Stimulated activated CD8-positive, alpha-beta memory T cell treated with anti-CD3 and anti-CD28 coated beads, Interleukin-15, amount 100 ng/mL, for 48 hours (primary cell): ENCODE measurements at places on chromosomes 2 and 18.

- no peak for DNase-seq
These were observed 62.8 kb upstream of the RBM44 start for GRCh38 chr2:237735798-237736197.

DNA sequence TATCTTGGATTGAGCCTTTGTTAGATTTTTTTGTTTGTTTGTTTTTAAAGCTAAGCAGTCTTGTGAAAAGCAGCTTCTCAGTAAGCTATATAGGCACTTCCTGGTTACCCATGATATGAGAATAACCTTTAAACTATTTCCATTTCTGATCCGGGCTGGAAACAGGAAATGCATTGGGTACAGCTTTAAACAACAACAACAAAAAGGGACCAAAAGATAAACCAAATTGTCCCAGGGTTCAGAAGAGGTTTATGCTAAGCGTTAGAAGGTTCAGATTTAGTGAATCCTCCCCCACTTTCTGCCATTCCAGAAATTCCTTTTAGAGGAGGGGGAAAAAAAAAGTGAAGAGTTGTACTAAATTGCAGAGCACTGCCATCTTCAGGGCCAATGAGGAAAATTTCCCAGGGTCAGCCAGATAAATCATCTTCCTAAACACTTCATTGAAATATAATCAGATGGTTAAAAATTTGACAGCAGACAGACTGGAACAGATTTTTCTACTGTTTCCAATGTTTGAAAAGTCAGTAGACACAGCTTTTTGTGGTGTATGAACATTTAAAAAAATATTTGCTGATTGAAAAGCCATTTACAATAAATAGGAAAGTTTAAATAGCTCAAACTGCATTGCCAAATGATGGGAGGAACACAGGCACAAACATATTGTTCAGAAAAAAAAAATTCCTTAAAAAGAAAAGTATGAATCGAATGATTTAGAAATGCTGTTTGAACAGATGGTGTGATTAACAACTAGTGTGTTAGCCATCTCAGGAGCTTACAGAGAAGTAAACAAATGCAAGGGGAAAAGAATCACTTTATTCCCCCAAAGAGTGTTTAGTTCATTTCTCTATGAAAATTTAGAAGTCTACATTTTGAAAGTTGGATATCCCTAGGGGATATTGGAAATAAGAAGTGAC, 189.9 kb upstream of the TANK start:
- no peak for DNase-seq

DNA sequence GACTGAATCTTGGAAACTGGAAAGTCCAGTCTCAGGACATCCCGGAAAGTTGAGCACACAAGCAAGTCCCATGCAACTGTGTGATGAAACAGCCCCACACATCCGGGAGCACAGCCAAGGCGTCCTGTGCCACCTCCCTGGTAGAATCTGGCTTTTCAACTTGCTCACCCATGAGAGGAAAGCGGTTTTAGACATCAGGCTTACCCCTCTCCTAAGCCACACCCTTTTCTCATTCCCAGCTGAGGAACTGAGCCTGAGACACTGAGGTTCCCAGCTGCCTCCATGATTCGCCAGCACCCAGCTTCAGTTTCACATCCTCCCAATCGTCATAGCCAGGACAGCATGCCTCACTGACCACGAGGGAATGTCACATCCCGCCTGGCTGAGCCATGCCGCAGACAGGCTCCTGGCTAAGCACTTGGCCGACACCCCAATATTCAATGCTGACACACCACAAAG, 60.3 kb downstream of the STEAP3 start:
- DNase-seq, result no peak

DNA sequence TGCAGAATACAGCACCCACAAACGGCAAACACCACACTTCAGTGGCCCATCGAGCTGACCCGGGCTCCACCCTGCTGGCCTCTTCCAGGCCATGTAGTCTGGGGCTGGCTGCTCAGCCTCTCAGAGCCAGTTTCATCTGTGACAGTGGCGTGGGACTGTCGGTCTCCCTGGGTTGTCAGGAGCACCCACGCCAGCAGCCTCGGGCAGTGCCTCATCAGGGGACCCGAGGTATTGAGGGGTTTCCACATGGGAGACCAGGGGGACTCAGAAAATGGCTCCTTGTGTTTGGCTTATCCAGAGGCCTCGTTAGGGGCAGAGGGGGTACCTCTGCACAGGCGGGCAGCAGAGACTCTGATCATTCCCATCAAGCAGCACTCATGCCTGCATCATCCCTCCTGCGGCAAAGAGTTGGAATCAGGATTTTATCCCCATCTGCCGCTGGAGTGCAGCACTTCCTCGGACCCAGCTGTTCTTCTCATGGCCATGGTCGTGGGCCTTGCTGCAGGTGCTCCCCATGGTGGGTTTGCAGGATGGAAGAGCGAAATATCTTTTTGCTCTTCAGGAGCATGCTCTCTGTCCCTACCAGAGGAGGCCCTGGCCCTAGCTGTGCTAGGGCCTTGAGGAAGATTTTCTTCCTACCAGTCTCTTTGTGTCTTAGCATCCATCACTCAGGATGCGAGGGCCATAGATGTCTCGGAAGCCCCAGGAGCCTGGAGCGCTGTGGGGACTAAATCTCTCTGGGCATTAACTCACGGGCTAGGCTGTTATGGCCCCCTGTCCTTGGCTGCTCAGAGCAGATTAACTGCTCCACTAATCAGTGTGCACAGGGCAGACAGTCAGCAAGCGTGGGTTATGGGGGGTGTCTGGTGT, 100.8 kb downstream of the CLIP4 start:
- no peak for DNase-seq

- no peak for DNase-seq
These were observed 383.3 kb downstream of the MTX2 start for GRCh38 chr2:176652300-176653182.

DNA sequence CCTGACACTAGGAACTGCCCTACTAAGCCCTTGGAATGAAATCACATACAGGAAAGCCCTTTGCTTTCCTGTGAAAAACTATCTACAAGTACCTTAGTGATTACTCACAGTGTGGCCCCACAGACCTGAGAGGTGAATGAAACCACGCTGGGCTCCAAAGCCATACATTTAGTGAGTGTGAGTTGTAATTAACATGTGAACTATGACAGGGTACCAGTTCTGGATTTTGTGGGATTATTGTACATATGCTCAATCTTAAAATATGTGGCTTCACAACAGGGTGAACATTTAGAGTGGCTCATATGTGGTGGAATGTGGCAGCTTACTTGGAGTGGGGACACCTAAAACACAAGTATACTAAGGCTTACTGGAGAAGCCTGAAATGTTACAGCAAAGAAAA, 12.3 kb downstream of the KCTD1 start:
- no peak for DNase-seq

DNA sequence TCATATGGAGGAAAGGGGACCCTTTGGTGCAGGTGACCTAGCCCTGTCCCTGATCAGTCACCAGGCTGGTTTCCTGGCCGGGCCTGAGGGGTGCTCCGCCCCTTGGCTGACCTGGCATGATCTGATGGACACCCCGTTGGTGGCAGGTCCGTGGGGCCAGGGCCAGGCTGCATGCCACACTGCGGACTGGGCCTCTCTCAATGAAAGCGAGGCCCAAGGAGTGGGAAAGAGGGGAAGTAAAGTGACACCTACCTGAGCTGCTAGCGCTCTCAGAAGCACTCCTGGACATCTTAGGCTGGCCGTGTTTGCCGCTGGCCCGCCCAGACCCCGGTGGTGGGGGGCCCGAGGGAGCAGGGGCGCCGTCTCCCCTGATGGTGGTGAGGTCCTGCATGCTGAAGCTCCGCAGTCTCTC, 33.1 kb downstream of the MRPL35 start:
- no peak for DNase-seq

- no peak for DNase-seq
These were observed 593.4 kb upstream of the LRATD1 start for GRCh38 chr2:14039134-14039533.

DNA sequence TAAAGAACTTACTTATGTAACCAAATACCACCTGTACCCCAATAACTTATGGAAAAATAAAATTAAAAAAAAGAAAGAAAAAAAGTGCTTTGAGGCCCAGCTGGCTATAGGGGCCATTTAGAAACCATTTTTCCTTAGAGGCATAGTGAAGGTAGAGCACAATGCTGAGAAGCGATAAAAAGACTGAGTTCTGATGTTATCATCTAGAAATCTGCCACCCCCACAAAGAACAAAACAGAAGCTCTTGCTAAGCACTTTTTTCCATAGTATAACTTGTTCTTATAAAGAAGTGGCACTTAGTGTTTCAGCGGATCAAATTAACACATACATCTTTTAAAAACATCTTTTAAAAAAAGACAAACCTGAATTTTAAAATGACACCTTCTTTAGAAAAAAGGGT, 51.4 kb downstream of the ICOS start:
- DNase-seq, result no peak

GRCh38 chr2:5521461-5521860, 170.7 kb upstream of the SOX11 start:
- DNase-seq, result no peak
